ENCODE measurements at places on chromosomes 7 and 10. TPM values are rescaled to one million over a fixed set of nuclear protein-coding genes. Genes with fewer than 3 reads are reported as not detected.

LMBR1 gene
- 41.6 TPM for total RNA-seq

LRIT2 gene
- total RNA-seq: not detected

HOXA10 gene
- total RNA-seq: 0.17 TPM

RTKN2 gene
- total RNA-seq: 0.51 TPM
